Posterior vena cava (tissue), 2 donors: ENCODE measurements at places on chromosomes 3 and 15. TPM values are rescaled to one million over a fixed set of nuclear protein-coding genes. Genes with fewer than 3 reads are reported as not detected.

DNA sequence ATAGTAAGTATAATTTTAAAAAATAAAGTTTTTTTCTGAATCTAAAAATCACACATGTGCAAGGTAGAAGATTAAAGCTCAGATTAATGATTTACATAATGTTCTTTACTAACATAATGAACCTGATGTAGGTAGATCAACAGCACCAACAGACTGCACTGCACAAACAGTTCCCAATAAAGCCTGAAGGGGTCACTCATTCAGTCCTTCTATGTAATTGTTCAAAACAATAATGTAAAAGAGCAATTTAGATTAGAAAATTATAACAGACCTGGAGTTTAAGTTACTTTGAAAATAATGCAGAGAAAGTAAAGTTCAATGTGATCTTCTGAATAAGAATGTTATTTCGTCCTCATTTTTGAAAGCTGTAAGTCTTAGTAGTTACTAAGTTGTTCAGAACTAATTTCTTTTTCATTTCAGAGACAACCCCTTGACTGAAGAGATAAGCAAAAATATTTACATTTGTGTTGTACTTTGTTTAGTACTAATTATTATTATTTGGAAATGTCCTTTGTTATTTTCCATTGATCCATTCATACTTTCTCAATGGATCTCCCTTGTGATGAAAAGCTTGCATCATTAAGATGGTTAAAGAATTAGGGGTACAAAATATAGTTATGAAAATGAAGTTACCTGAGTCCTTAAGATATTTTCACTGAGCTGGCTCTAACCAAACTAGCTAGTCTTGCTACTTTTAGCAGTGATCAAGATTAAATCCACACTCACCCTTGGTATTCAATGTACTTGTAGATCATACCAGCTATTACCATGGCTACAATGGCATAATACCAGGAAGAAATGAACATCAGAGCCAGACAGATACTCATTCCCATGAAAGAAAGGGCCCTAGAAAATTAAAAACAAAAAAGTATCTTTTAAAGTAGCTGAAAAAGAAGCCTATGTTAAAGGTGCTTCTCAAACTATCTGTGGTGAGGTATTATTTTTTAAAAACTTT, 16.8 kb downstream of the EMC4 start:
- no peak for DNase-seq

DNA sequence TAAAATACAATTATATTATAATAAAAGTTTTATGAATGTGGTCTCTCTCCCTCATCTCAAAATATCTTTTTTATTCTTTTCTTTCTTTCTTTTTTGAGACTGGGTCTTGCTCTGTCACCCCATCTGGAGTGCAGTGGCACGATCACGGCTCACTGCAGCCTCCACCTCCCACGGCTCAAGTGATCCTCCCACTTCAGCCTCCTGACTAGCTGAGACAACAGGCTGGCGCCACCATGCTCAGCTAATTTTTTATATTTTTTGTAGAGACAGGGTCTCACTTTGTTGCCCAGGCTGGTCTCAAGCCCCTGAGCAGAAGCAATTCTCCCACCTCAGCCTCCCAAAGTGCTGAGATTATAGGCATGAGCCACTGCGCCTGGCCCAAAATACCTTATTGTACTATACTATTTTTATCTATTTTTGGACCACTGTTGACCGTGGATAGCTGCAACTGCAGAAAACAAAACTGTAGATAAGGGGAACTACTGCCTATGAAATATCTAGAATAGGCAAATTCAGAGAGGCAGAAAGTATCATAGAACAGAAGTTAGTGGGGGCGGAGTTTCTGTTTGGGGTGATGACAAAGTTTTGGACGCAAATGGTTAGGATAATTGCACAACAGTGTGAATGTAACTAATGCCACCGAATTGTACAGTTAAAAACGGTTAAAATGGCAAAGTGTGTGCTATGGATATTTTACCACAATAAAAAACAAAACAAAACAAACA, 66.6 kb downstream of the SLC12A8 start:
- DNase-seq: peak; percentile 50

DNA sequence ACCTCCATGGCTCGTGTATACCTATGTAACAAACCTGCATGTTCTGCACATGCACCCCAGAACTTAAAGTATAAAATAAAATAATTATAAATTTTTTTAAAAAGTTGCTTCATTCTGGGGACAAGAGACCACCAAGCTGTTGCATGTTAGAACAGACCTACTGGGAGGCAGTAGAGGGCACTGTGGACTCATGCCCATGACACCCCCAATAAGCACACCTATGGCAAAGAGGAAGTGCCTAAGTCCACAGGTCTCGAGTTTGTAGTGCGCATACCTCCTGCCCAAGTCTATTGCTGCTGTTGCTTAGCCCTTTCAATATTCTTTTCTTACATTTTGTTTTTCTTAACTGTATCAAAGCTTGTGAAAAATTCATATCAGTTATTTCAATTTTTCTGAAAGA, 267.9 kb upstream of the THBS1 start:
- DNase-seq: no peak

DNA sequence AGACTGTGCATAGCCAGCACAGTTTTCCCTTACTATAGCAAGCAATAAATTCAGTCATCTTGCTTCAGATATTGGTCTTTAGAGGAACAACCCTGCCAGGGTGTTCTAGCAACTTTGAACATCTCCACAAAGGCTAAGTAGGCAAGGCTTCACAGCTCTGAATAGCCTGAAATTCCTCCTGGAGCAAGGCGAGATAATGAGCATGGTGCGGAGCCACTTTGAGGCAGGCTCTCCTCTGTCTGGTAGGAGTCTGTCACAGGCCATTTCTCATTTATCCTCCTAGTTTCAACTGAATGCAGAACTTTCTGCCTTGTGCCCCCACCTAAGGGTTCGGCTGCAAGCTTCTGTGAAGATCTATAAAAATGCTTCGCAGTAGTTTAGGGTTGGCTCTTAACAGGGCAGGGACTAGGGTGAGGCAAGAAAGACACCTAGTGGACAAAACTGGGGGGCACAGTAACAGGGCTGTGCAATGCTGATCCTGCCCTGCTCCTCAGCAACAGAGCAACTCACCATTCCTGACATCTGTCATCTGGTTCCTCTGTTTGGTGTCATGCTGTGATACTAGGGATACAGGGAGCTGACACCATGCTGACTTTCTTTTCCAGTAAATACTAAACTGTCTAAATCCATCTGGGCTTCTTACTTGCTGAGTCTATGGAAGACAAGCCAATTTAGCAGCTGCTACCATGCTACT, 16.6 kb upstream of the EHHADH start:
- DNase-seq: no peak

GRCh38 chr15:34252545-34252944, 27.7 kb downstream of the EMC4 start:
- no peak for DNase-seq

The CLSTN2 gene
- total RNA-seq: 28.0 TPM

The CYP1A2 gene
- total RNA-seq: not detected
